ENCODE measurements at places on chromosomes 1 and 21.

GRCh38 chr1:150810958-150811659 is 3.0 kb upstream of the CTSK start:
- DNase-seq: no peak

- no peak for DNase-seq
Measured at GRCh38 chr1:175612286-175612685, 131.1 kb downstream of the TNR start.

GRCh38 chr1:208324005-208324404 is 79.8 kb upstream of the PLXNA2 start:
- DNase-seq: no peak

GRCh38 chr1:33281554-33282303 is 25.4 kb downstream of the ZNF362 start:
- no peak for DNase-seq

DNA sequence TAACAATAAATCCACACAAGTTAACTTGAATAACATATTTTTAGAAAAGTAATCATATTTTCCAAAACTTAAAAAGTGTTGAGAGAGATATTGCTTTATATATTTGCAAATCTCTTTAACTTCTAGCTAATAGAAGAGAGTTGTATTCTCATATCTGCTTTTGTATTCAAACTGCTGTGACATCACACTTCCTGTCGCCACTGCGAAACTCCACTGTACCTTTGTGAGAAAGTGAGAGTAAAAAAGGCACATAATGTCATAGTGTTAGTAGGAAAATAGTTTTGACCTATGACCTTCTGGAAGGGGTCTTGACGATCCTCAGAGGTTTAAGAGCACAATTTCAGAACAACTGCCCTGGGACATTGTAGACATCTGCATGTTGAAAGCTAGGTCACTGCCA is 21.6 kb downstream of the AK5 start:
- no peak for DNase-seq

DNA sequence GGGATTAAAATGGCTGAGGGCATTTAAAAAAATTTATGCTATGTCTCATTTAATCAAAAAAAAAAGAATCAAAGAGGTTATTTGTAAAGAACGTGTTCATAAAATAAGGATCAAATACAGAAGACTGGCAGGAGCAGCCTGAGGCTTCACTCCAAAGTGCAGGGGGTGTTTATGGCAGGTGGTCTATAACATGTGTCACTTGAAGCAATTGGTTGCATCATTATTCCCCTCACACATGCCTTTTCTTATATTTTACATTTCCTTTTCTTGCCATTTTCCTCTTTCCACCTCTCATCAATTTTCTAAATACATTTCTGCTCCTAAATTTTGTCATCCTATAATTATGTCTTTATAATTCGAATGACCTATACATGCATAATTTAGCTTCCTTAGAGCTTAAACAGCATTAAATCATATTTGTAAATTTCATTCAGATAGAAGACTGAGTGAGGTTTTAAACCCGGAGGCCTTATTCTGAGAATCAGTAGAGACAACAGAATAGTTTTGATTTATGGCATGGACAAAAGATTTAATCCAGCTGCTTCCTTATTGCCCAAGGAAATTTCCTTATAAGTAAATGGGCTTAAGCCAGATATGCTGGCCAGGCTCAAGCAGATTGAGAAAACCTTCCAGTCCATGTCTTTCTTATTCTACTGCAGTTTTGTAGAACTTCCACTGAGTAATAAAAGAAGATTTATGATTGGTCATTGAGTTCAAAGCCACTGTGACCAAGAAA is 322.8 kb downstream of the TGFB2 start:
- DNase-seq: no peak

Data from activated CD4-positive, alpha-beta T cell treated with anti-CD3 and anti-CD28 coated beads, Interleukin-2, amount 50 U/mL, for 16 hours (primary cell).